ENCODE measurements at places on chromosomes 6 and 20.

GRCh38 chr6:34535199-34535598, 20.9 kb downstream of the SPDEF start:
- no peak for DNase-seq

DNA sequence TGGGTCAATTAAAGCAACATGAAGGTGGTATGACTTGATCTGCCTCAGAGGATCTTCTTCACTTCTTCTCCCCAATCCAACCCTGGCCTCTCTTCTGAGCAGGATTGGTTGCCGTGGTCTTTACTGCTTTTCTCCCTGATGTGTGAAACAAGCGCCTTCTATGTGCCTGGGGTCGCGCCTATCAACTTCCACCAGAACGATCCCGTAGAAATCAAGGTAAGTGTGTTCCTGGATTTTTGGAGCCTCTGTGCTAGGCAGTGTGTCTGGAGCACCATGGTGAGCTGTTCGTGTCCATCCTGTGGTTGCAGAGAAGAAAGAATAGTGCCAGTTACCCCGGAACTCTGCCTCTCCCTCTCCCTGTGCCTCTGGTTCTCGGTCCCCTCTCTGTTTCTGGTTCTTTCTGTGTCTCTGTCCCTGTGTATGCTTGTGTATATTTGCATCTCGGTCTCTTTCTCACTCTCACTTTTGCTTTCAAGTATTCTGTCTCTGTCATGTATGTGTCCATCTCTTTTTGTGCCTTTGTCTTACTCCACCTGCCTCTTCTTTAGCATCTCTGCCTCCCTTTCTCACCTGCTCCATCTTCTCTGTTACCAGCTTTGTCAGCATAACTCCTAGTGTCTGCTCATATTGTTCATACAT, 23.5 kb downstream of the TM9SF4 start:
- no peak for DNase-seq

- DNase-seq: no peak
Measured at GRCh38 chr6:18510644-18511033, 123.5 kb downstream of the RNF144B start.

GRCh38 chr6:113630738-113631535, 226.2 kb upstream of the MARCKS start:
- DNase-seq: peak; percentile 65

- no peak for DNase-seq
Measured at GRCh38 chr6:43803055-43803782, 33.2 kb downstream of the VEGFA start.

GRCh38 chr6:152975204-152975915, 7.5 kb downstream of the FBXO5 start:
- DNase-seq: no peak

DNA sequence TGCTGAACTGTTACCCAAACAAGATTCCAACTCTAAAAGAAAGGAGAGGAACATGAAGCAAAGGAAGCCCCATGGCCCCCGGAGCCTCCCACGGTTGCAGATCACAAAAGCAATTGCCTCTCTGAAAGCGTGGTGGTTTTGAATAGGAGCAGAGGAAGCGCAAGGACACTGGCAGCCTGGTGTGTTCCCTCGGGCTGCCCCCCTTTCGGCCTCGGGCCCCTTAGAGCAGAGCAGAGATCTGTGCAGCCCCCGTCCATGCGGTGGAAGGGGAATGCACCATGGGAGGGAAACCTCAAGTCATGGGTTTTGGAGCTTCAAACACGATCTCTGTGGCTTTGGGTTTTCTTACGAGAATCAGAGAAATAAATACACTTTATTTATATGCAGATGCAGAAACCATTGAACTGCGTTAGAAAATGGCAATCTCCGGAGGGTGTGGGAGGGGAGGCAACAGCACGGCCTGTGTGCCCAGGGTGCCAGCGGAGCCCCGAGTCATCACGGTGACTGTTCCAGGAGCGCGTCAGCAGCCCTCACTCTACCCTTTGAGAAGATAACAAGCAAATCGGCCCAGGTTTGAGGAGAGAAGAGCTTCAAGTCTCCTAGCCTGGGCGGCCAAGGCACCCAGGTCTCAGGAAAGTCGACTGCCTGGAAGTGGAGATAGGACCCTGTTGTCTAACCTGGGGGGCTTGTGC, 20.5 kb downstream of the FOXF2 start:
- no peak for DNase-seq

DNA sequence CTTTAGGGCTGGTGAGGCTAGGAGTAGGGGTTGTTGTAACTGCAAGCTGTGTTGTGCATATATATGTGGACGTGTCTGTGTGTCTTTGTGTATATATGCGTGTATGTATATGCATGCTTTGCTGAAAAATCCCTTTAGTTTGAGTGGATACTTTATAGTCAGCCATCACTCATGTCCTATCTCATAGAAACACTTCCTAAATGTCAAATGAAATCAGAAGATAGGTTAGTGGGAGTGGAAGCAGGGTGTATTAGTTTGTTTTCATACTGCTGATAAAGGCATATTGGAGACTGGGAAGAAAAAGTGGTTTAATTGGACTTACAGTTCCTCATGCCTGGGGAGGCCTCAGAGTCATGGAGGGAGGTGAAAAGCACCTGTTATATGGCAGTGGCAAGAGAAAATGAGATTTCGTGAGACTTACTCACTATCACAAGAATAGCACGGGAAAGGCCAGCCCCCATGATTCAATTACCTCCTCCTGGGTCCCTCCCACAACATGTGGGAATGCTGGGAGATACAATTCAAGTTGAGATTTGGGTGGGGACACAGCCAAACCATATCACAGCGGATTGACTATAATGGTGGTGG, 131.1 kb downstream of the JARID2 start:
- no peak for DNase-seq

- DNase-seq: peak; percentile 52
Measured at GRCh38 chr20:44683263-44684046, 31.7 kb upstream of the CCN5 start.

DNA sequence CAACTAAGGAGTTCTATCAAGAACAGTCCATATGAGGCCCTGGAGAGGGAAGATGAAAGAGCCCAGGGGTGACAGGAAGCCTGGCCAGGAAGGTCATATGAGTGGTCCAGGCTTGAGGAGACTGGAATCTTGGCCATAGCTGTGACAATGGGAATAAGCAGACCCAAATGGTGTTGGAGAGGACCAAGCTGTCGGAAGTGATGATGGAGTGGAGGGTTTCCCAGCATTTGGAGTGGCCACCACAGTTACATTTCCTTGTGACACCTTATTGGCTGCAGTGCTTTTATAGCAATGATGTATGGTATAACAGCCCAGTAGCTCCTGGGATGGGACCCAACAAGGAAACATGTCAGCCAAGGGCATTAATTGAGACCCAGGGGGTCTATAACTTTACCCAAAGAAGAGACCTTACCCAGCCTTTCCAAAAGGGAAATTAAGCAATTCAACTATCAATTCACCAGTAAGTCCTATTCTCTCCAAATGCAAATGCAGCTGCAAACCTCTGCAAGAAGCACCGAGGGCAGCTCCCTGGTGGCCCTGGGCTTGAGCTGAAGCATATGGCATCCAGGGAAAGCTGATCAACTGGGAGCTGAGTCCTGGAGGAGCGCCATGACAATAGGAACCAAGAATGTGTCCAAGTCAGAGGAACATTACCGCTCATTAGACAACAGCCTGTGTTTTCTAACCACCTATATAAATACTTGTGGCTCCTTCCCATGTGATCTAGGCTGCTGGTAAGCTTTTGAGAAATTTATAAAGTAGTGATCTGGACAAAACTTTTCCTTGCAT, 219.4 kb downstream of the SOD2 start:
- DNase-seq: no peak

DNA sequence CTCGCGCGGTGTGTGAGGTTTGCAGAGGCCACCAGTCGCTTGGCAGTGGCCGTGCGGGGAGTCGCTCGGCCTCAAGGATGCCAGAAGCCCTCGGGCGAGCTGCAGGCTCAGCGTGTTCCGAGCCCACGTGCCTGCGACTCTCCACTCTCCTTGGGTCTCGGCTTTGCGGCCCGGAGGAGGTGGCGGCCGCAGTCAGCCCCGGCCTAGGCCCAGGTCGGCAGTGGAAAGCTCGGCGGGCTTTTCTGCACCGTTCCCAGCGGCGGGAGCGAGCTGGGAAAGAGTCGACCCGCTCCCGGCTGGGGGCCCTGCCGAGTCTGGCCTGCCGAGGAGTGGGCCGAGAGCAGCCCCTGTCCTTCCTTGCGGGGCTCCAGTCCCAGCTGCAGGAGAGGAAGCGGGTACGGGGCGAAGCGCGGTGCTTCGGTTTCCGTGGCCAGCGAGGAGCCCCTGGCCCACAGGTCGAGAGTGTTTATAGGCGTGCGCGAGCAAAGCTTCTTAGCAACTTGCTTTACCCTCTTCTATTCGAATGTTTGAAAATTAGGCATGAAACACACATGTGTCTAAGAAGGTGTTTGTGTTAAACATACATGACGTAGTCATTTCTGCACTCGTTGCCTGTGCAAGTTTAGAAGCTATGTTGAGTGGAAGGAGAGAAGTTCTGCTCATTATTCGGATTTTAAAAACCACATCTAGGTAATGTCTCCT, 5.6 kb downstream of the FOXC1 start:
- DNase-seq: no peak

DNA sequence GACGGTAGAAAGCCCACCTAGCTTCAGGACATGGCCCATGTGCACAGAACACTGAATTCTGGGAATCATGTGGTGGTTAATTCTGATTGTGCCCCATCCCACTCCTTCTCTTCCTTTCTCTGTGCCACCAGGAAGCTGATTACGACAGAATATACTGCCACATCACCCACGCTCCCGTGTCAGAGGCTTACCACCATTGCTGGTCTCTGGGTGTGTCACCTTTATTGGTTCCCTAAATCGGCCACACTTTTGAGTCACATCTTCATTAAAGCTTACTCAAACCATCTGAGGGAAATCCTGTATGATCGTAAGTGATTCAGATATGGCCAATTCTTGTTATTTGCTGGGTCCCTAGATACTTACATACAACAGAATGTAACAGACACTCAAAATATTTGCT, 3.1 kb downstream of the TRMT6 start:
- DNase-seq: no peak

DNA sequence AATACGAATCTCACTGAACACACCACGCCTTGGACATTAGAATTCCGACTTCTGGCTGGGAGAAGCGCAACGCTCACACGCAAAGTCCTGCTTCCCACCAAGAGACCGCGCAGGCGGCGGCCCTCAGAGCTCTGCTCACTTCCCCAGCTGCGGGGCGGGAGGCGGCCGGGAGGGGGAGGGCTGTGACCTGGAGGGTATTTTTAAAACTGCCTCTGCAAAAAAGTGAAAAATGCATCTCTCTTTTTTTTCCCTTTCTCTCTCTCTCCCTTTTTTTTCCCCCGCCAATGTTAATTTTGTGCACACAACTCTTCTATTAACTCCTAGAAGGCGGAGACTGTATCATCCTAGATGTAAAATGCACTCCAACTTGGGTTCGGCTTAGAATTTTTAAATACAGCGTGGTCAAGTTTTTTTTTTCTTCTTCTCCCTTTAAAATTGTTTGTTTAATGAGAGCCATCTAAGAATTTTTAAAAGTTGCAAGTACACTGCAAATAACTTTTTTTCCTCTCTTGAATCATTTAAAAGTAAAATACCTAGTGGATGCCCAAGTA, 66.4 kb downstream of the STX11 start:
- DNase-seq: no peak

DNA sequence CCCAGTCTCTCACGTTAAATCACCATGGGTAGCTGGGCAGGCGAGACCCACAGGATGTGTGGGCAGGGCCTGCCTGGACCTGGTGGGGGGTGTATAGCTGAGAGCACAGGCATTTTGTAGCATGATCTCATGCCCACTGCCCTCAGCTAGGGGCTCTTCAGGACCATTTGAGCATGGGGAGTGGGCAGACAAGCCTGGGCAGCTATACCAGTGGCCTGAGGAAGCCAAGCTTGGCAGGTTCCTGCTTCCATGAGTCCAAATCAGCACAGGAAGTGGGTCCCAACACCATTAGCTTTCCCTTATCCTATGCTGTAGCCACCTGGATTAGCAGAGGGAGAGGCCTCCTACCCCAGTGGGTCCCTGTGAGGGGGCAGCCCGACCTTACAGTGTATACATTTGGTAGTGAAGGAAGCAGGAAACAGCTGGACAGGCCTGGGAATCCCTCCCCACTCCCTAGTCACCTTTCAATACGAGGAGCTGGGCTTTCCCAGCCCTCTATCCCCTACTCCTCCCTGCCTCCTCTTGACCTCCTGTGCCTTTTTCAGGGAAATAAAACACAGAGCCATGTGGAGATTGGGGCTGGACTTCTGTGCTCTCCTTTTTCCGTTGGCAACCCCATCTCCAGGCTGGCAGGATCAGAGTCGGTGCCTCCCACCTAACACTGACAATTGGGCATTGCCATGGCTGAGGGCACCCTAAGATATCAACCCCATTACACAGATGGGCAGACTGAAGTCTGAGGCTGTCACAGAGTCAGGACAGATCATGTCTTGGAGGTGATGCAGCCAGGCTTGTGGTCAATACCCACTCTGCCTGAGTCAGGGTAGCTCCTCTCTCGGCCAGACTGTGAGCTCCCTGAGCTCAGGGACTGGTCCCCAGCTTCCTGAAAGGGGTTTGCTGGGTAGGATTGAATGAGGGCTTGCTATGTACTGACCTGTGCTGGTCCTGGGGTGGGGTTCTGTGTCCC, 59.8 kb downstream of the MRPL14 start:
- DNase-seq: no peak

DNA sequence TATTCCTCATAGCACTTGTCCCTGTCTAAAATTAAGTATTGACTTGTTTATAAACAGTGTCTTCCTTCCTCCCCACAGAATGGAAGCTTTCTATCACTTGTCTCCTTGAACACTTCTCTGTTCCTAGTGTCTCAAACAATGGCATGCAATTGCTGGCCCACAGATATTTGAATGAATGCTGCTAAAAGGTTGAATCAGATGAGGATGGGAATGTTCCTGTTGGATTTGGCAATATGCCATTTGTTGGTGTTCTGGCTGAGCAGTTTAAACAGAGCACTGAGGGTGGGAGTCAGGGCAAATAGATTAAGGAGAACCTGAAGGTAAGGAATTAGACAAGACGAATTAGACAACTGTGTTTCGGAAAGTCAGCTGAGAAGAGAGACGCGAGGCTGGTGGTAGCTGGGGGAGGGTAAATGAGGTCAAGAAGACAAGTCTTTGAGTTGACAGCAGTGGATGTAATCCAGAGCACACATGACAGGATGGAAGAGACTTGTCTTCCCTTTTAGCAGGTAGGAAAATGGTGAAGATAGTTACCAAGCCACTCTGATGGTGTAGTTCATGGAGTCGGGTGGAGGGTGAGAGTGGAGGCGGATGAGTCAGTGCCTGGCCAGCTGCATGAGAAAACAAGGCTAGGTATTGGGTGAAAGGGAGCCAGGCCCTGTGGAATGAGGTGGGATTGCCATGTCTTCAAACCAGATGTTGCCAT, 58.3 kb upstream of the GNRH2 start:
- peak; percentile 71 for DNase-seq
